AG10803 (cell line): ENCODE measurements at places on chromosomes 11 and 22.

- DNase-seq, result peak; percentile 11
These were observed 16.0 kb upstream of the PRG2 start for GRCh38 chr11:57406337-57406904.

- DNase-seq, result no peak
These were observed 326.9 kb downstream of the CTTN start for GRCh38 chr11:70725278-70725677.

GRCh38 chr11:61102667-61103571 is 630 bp downstream of the CD5 start:
- DNase-seq, result no peak

GRCh38 chr11:35878741-35879140 is 65.1 kb upstream of the LDLRAD3 start:
- DNase-seq, result no peak

DNA sequence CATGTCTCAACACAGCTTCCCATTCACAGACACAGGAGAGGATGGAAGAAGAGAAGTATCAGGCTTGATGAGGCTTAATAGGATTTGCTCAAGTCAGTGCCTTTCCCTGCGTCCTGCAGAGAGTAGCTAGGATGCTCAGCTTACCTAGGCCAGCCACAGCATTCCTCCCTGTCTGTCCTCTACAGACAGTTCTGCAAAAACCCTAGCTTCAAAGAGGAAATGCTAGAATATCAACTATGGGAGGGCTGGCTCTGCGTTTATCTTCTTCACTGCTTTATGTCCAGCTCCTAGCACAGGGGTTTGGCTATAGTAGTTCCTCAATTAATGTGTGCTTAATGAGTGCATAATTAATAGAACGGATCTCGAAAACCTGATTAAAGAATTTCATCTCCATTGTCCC is 16.4 kb downstream of the KCNJ5 start:
- no peak for DNase-seq

DNA sequence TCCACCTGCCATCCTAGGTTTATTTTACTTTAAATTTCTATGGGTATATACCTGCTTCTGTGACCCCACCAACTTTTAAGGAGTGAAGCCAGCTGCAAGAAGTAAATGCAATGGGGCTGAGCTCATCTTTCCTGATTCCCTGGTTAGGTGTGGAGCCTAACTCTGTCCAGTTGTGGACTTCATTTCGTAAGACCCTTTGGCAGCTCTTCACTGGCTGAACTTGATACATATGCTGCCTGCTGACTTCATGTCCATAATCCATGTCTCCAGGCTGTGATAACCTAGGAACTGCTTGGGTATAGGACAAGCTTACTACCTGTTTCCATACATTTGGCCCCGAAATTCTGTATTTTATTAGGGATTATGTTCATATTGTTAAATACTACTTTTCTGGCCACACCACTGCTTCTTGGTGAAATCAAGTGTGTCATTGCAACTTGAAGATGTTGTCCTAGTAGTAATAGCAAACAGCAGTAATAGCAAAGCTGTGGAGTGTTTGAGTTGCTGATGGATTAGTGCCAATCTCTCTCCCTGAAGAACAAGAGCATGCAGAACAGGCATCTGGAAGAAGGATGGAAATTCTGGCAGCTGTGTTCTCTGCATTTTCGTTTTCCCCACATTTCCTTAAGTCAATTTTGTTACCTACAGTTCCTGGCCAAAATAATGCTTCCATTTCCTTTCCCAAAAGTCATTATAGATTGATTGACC is 31.2 kb downstream of the LDLRAD3 start:
- peak; percentile 14 for DNase-seq

DNA sequence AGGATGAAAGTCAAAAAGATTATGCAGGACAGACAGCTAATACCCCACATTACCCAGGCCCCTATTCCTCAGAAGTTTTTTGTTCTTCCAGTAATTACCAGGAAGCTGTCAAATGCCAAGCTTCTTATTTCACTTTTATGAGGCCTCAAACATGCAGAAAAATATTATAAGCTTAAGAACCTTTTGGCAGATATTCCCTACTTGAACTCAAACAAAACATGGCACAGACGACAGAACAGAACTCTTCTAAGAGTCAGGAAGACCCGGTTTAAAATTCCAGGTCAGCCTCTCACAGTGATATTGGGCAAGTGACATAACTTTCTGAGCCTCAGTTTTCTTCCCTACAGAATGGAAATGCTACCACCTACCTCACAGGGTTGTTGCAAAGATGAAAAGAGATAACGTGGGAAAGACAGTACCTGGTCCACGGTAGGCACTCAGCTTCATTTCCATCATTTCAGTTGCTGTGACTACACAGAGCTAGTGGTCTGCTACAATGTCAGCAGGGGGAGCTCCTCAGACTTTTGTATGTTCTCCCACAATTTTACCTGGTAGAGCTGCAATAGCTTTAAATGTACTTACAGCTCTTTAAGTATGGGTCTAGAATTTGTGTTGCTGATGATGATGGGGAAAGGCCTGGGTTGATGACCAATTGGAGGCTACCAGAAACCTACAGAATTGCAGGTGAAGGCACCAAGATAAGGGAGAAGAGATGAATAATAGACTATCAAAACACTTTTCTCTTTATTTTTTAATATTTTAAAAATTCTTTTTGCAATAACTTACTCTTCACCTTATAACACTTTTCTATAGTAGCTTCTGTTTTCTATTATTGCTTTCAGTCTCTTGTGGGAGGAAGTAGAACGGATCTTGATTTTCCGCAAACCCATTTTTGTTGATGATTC is 98.3 kb upstream of the CHRM4 start:
- DNase-seq, result peak; percentile 43
